Endodermal cell (in vitro differentiated cells): ENCODE measurements at places on chromosomes 12 and 14. TPM values are rescaled to one million over a fixed set of nuclear protein-coding genes. Genes with fewer than 3 reads are reported as not detected.

The CELA1 gene
- total RNA-seq, result not detected in 2 replicates

The DHRS2 gene
- total RNA-seq, result 0.69 to 2.1 TPM (median 1.2 TPM) in 3 replicates

The NRDE2 gene
- total RNA-seq, result 14.5 to 20.6 TPM (median 18.3 TPM) in 3 replicates

The KLRG1 gene
- total RNA-seq, result 0.89 to 3.1 TPM (median 1.7 TPM) in 3 replicates

The OR4K14 gene
- total RNA-seq, result not detected in 3 replicates

The RDH16 gene
- total RNA-seq, result 1.9 to 3.0 TPM (median 2.9 TPM) in 3 replicates

The BDKRB1 gene
- total RNA-seq, result not detected in 3 replicates

The ACADS gene
- 9.2 to 24.0 TPM (median 10.0 TPM) in 3 replicates for total RNA-seq

The CLEC7A gene
- not detected in 2 replicates for total RNA-seq

The FGF6 gene
- total RNA-seq, result not detected in 3 replicates

The SLC17A8 gene
- 0.16 and 0.40 TPM in 2 replicates for total RNA-seq

GRCh38 chr12:97960741-97961608 lies 498.4 kb downstream of the RMST start:
- DNase-seq, result peak; percentile 89

DNA sequence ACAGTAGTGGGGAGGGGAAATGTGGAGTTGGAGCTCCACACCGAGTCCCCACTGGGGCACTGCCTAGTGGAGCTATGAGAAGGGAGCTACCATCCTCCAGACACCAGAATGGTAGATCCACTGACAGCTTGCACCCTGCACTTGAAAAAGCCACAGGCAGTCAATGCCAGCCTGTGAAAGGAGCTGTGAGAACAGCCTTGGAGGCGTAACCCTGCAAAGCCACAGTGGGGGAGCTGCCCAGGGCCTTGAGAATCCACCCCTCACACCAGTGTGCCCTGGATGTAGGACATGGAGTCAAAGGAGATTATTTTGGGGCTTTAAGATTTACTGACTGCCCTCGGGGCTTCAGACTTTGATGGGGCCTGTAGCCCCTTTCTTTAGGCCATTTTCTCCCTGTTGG lies 12.5 kb downstream of the CTSG start:
- no peak for DNase-seq

- DNase-seq, result peak; percentile 94
Observed at GRCh38 chr14:22653012-22653621, 9.0 kb upstream of the OR6J1 start.

- no peak for DNase-seq
Observed at GRCh38 chr14:96631030-96631429, 128.8 kb downstream of the PAPOLA start.

DNA sequence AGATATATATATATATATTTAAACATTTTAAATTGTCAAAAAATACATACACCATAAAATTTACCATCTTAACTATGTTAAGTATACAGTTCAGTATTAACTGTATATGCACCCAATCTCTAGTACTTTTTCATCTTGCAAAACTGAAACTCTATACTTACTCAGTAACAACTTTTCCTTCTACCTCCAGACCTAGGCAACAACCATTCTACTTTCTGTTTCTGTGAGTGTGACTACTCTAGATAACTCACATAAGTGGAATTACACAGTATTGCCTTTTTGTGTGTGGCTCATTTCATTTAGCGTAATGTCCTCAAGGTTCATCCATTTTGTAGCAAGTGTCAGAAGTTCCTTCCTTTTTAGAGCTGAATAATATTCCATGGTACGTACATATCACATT lies 8.2 kb downstream of the FAM234B start:
- no peak for DNase-seq

- no peak for DNase-seq
Observed at GRCh38 chr14:58733451-58734208, 95.9 kb downstream of the DACT1 start.

DNA sequence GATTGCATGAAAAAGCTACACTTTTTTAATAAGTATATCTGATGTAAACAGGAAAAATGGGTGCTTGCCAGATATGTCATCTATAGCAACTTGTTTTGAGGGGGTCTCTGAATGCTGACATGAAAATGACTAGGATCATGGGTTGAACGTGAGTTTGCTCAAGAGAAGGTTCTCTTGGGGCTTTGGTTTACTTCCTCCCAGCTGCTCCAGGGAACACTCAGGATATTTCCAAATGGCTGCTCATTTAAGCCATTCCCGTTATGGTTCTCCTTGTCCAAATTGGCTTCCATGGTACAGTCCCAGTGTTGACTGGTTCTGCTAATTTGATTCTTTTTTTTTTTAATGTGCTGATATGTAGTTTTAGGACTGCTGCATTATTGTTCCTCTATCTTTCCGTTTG lies 118.3 kb downstream of the ETV6 start:
- peak; percentile 10 for DNase-seq

DNA sequence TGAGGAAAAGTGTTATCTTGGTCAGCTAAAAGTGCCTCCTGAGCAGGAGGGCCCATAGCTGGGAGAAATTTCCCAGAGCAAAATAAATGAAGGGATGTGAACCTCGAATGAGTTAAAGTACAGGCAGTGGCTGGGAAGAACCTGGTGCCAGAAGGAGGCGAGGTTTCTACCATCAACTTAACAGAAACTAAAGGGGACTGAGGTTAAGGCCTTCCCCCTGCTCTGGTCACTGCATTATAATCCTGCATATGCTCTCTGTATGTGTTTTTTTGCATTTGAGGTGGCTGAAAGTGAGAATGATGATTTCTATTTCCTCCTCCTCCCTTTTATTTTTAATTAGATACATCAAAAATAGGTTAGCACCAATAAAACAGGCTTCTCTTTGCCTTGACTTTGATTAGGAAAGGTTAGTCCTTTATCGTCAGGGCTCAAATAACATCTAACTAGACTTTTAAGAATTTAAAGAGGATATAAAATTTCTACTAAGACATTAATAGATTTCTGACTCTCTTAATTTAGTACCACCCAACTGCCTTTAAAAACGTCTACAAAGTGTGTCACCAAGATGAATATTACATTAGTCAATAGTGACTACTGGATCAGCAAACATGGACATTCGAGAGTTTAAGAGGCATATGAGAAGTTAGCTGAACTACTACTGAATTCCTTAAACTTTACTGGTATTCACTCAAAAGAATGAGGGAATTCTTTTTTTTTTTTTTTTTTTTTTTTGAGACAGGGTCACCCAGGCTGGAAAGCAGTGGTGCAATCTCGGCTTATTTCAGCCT lies 49.2 kb downstream of the GALNT4 start:
- DNase-seq, result no peak

GRCh38 chr12:121927813-121928212 lies 9.4 kb downstream of the CFAP251 start:
- DNase-seq, result peak; percentile 44

- DNase-seq, result no peak
Observed at GRCh38 chr12:89980236-89980635, 271.6 kb upstream of the ATP2B1 start.

GRCh38 chr12:38956337-38956736 lies 50.9 kb upstream of the CPNE8 start:
- DNase-seq, result no peak

GRCh38 chr12:89138048-89138852 lies 214.1 kb downstream of the DUSP6 start:
- DNase-seq, result no peak

DNA sequence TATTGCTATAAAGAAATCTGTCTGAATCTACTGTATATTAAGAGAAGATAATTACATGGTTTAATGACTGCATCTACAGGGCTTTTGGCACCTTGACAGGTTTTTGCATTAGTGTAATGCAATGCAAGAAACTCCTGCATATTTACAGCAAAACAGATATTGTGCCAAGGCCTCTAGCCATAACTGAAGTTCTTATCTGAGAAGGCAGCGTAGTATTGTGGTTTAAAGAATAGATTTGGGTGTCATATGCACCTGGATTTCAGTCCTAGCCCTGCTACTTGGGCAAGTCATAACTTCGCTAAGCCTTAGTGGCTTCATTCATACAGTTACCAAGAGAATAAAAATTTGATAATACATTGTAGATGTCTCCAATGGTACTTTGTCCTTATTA lies 350.1 kb downstream of the CCDC91 start:
- DNase-seq, result no peak

GRCh38 chr12:65878540-65878939 lies 54.3 kb downstream of the HMGA2 start:
- DNase-seq, result peak; percentile 86

DNA sequence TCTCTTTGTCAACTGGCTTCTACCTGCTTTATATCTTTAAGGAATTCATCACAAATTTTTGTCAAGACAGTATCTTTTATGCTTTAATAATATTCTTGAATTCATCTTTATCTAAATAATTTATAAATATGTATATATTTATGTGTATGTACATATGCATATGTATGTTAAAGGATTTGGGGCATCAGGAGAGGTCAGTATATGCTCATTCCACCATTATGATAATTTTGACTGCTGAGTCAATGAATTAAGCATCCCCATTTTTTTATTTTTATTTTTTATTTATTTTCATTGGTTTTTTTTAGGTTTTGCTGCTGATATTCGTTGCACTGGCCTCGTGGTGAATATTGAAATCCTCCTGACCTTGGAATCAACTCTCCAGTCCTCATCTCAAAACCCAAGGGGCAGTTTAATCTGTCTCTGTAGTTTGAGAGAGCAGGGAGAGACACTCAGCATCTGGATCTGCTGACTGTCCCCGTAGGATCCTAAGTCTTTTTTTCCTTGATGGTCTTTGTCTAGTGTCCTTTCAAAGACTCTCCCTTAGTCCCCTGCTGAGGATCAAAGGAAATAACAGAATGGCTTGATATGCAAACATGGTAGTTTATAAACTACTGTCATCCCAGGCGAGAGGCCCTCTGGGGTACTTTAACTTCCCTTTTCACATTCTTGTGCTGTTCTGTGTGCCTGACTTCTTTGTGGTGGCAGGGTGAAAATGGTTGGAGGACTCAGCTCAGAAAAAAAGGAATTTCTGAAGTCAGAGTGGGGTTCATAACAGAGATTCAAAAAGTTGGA lies 218.7 kb downstream of the DIO2 start:
- DNase-seq, result peak; percentile 62

DNA sequence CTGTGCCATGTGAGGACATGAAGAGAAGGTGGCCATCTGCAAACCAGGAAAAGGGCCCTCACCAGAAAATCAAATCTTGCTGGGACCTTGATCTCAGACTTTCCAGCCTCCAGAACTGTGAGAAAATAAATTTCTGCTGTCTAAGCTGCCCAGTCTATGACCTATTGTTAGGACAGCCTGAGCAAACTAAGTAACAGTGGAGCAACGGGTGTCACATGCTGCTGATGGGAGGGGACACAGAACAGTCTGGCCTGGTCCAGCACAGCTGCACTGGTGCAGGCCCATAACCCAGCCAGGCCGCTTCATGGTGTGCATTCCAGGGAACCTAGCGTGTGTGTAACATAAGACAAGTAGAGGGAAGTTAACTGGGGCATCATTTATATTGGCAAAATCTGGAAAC lies 42.1 kb downstream of the GRIP1 start:
- no peak for DNase-seq

GRCh38 chr14:60738843-60739508 lies 4.4 kb downstream of the MNAT1 start:
- no peak for DNase-seq

DNA sequence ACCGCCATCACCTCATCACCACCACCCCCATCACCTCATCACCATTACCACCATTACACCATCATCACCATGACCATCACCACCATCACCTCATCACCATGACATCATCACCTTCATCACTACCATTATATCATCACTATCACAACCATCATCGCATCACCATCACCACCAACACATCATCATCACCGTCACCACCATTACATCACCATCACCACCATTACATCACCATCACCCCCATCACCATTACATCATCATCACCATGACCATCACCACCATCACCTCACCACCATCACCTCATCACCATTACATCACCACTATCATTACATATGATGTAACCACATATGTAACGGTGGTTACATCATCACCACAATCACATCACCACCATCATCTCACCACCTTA lies 132.3 kb downstream of the RIMBP2 start:
- no peak for DNase-seq

DNA sequence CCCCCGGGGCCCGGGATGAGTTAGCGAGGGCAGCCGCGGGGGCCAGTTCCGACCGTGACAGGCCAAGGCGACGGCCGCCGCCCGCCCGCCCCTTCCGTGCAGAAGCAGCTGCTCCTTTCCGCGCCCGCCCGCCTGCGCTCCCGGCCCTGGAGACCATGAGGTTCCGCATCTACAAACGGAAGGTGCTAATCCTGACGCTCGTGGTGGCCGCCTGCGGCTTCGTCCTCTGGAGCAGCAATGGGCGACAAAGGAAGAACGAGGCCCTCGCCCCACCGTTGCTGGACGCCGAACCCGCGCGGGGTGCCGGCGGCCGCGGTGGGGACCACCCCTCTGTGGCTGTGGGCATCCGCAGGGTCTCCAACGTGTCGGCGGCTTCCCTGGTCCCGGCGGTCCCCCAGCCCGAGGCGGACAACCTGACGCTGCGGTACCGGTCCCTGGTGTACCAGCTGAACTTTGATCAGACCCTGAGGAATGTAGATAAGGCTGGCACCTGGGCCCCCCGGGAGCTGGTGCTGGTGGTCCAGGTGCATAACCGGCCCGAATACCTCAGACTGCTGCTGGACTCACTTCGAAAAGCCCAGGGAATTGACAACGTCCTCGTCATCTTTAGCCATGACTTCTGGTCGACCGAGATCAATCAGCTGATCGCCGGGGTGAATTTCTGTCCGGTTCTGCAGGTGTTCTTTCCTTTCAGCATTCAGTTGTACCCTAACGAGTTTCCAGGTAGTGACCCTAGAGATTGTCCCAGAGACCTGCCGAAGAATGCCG lies 699 bp downstream of the MGAT2 start:
- peak; percentile 88 for DNase-seq

GRCh38 chr14:66530526-66530925 lies 22.6 kb downstream of the GPHN start:
- DNase-seq, result no peak

- DNase-seq, result no peak
Observed at GRCh38 chr12:131261906-131262305, 308.2 kb downstream of the ADGRD1 start.

DNA sequence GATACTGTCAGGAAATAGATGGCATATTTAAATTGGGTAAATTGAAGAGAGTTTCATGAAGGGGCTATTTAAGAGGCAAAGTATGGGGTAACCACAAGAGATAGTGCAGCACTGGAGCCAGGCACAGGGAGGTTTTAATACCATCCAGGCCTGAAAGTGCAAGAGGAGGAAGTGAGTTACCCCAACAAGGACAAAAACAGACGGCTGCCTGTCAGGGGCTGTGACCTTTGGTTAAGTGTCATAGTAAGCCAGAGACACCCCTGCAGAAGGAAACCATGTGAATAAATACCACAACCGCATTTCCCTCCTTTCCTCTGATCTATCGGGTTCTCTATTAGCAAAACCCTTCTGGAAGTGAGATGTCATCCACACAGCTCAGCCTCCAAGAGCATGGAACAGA lies 122.0 kb upstream of the DHRS4 start:
- DNase-seq, result no peak

DNA sequence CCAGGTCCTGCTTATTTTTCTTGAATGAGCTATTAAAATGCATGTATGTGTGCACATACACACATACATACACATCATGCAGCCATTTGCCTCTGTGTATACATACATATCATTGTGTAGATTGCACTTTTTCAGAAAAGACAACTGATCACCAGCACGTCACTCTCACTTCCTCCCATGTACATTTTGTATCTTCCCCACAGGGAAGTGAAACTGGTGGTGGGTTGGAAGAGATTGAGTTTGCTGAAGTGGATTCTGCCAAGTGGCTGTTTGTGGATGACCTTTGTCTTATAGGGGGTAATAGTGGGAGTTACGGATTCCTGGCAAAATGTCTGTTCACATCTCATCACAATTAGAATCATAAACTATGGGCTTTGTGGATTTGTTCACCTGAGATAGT lies 448.6 kb downstream of the RAD51B start:
- DNase-seq, result no peak

- DNase-seq, result no peak
Observed at GRCh38 chr12:76202621-76203020, 118.1 kb upstream of the NAP1L1 start.
